ENCODE measurements at places on chromosomes 13 and 19.

- no peak for DNase-seq
Observed at GRCh38 chr19:14165990-14166830, 29.8 kb upstream of the ASF1B start.

DNA sequence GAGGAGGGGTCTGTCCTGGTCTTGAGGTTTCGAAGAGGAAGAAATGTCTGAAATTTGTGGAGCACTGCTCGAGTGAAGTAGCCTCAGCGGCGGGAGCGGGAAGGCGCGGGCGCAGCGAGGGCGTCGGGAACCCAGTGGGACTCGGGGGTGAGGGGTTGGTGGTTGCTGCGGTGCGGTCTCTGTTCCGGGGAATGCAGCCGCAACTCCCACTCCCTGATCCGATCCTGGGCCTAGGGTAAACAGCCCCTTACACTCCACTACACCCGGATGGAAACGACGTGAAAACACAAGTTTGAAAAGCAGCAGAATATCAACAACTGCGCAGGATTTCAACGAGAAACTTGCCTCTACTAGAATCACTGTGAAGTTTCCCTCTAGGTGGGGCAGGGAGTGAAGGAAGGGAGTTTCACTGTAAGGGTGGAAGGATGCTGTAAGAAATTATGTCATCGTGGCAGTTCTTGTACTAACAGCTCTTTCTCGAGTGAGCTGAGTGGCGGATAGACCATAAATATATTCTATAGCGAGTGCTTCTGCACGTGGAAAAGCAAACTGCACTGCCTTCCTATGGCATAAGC is 2.0 kb upstream of the KLF12 start:
- DNase-seq: peak; percentile 86

- peak; percentile 93 for DNase-seq
Observed at GRCh38 chr19:4061178-4061682, 5.5 kb downstream of the ZBTB7A start.

DNA sequence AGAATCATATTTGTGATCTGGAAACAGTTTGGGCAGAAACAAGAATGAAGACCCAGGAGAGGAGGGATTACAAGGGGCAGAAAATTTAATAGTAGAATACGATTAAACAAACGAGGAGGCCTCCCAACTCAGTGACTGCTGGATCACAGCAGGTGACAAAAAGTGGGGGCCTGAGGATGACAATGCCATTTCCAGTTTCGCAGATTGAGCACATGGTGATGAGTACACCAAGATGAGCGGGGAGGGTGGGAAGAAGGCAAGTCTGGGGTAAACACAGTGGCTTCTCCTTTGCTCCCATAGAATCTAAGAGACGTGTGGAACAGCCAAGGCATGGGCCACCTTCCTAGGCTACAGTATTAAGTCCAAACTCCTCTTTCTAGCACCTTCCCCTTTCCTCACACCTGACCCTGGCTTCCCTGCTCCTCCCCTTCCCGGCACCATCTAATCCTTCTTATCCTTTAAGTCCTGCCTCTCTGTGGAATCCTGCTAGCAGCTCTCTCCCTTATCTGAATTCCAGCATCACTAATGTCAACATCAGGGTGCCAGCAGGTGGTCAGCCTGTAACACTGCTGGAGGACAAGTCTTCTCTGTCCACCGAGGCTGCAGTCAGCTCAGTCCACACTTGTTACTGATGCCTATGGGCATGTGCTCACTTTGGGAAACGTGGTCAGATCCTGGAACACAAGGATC is 13.5 kb downstream of the ATP7B start:
- no peak for DNase-seq

GRCh38 chr13:50396001-50396400 is 380.8 kb downstream of the KCNRG start:
- no peak for DNase-seq

DNA sequence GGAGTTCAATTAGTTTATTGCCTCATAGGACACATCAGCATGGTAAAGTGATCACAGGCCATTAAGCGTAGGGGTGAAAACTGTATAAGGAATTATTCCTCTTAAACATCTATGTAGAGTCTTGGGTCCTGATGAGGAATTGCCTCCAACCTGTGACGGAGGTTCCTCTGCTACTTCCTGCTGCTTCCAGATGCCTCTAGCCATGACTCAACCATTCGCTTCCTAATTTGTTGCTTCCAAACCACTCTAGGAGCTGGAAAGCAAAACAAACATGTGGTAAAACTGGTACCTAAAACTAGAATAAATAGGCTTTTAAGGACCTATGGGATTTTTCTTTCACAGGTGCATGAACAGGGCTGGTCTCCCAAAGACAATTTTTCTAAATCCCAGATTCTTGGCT is 253.8 kb downstream of the KLF12 start:
- DNase-seq: no peak

GRCh38 chr13:73522937-73523336 is 464.1 kb downstream of the KLF5 start:
- DNase-seq: no peak

DNA sequence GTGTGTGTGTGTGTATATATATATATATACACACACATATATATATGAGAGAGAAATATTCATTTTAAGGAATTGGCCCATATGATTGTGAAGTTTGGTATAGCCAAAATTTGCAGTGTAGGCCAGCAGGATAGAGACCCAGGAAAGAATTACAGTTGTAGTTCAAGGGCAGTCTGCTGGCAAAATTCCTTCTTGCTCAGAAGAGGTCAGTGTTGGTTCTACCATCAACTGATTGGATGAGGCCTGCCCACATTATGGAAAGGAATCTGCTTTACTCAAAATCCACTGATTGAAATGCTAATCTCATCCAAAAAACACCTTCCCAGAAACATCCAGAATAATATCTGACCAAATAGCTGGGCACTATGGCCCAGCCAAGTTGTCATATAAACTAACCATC is 24.0 kb downstream of the RNF6 start:
- no peak for DNase-seq

GRCh38 chr19:21883516-21883915 is 47.5 kb upstream of the ZNF43 start:
- no peak for DNase-seq

DNA sequence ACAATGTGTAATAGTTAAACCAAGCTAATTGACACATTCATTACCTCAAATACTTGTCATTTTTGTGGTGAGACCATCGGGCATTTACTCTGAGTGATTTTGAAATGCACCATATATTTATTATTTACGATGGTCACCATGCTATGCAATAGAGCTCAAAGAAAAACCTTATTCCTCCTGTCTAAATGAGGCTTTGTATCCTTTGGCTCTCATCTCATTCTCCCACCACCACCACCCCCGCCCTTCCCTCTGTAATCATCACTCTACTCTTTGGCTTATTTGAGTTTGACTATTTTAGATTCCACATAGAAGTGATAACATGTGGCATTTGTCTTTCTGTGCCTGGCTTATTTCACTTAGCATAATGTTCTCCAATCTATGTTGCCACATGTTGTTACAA is 124.9 kb downstream of the CYSLTR2 start:
- no peak for DNase-seq

DNA sequence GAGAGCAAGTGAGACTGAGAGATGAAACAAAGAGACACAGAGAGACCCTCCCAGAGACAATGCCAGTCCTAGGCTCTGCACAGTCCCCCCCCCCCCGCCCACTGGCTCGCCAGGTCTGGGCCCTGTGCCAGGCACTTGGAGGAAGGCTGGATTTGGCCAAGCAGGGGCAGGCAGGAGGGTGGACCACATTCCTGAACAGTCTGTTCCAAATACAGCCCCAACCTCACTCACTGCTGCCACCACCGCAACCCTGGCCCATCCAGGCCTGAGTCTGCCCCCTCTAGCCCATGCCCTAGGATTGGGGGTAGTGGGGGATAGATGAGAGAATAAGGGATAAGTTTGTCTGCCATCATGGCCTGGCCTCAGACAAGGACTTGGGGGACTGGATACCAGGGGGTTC is 19.0 kb downstream of the CYP2F1 start:
- DNase-seq: no peak

GRCh38 chr19:57053401-57053800 is 66.4 kb upstream of the USP29 start:
- no peak for DNase-seq

DNA sequence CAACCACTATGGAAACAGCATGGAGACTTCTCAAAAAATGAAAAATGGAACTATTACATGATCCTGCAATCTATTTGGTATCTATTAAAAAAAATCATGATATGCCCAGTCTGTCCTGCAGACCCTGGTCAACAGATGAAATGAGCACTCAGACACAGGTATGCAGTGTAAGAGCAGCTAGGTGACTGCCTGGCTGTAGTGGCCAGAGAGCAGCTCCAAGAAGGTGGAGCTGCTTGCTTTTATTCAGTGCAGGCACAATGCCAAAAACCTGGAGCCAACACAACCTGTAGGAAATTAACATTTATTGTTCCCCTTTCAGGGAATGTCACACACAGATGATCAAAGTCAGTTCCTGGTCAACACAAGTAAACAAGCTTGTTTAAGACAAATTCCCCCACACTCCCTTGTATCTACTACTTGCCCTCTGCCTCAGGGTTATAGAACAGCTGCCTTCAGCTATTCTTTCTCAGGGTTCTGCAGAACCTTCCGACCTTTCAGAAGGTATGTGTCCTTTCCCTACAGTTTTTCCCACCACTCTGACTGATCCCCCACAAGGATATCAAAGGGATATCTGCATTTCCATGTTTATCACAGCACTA is 933.7 kb upstream of the SLITRK5 start:
- DNase-seq: no peak

DNA sequence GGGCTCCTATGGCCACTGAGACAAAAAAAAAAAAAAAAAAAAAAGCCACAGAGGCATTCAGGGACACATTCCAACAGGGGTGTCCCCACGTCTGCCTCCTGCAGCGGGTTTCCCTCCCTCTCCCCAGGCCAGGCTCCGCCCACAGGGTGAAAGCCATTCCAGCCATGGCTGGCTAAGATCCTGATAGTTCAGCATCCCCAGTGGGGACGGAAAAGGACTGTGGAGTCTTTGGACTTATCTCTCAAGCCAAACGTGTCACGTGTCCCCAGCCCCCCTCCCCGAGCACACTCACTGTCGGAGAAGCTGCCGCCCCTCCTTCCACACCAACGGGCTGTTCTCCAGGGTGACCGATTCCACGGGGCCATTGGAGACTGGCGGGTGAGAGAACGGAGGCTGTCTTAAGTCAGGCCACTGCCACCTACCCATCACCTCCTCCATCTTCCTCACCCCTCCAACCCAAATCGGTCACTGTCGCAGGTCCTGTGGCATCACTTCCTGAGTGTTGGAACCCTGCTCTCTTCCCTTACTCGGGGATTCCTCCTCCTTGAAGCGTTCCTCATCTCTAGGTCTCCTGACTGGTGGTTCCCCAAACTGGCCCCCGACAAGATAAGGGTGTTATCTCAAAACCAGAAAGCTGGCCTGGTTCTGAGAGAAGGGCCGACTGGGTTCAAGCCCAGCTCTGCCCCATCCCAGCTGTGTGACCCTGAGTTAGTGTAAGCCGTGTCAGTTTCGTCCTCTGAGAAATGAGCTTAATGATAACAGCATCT is 9.1 kb upstream of the FKRP start:
- peak; percentile 78 for DNase-seq

GRCh38 chr13:99796175-99796819 is 175.3 kb downstream of the ZIC5 start:
- DNase-seq: no peak

GRCh38 chr13:73451221-73452029 is 392.6 kb downstream of the KLF5 start:
- DNase-seq: no peak

DNA sequence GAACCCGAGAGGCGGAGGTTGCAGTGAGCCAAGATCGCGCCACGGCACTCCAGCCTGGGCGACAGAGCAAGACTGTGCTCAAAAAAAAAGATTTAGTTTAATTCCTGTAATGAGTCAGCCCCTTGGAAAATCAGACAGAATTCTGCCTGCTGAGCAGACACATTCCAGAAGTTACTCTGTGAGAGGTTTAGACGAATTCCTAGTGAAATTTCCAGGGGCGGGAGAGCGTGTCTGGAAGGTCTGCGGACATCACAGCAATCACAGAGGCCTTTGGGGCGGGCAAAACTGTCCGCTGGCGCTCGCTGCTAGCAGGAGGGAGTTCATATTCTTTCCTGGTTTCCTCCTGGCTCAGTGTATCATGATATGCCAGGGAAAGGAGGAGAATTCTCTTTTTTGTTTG is 17.5 kb downstream of the MISP start:
- no peak for DNase-seq

DNA sequence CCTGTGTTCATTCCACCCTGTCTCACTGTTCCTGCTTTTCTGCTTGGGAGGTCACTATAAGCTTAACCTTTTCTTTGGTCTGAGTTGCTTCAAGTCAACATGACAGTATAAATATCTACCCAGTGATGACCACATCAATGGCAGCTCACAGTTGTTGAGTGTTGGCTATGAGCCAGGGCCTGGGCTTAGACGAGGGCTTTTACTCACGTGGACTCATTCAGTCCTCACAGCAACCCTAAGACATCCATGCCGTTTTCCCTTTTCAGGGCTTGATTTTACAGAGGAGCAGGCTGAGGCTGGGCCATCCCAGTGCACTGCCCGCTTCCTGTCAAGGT is 10.2 kb upstream of the CCDC97 start:
- DNase-seq: no peak

GRCh38 chr19:2848616-2849015 is 7.3 kb downstream of the ZNF555 start:
- no peak for DNase-seq

DNA sequence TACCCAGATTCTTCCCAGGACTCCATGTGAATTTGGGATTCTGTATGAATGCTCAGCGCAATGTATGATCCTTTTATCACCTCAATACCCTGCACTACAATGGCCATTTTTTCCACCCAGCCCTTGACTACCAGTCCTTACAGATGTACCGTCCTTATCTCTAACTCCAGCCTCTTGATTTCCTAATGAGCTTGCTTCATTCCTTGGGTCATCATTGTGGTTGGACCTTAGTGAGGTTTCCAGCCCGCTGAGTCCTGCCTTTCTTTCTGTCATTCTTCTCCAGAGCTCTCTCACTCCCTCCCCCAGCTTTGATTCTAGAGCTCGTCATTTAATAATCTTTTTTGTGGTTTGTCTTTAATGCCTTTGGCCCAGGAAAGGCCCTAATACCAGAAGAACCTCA is 438.5 kb downstream of the ZNF536 start:
- DNase-seq: no peak

- DNase-seq: no peak
Observed at GRCh38 chr19:44668985-44669764, 2.1 kb upstream of the CEACAM19 start.

DNA sequence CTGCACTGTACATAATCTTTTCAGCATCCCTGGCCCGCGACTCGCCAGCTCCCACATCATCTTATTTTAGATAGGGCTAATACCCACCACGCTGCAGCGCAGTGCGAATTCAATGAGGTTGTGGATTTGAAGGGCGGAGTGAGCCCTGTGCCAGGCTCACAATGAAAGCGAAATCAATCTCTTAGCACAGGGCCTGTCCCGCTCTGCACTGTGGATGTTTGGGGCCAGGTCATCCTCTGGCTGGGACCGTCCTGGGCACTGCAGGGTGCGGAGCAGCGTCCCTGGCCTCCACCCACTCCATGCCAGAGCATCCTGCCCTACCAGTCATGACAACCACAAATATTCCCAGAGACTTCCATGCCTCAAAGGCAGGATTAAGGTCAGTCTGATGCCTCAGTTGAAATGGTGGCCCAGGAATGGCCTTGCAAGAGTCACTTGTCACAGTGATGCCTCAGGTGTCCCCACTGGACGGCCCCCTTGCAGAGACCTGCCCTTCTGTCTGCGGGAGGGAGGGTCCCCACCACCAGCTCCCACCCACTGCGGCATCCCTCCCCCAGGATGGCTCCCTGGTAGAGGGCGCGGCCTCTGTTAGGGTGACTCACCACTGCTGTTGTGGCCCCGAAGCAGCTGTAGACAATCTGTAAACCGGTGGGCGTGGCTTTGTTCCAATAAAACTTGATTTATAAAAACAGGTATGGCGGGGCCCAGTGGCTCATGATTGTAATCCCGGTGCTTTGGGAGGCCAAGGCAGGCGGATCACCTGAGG is 5.6 kb downstream of the UHRF1 start:
- DNase-seq: peak; percentile 88
